ENCODE measurements at places on chromosomes 11 and 22.

DNA sequence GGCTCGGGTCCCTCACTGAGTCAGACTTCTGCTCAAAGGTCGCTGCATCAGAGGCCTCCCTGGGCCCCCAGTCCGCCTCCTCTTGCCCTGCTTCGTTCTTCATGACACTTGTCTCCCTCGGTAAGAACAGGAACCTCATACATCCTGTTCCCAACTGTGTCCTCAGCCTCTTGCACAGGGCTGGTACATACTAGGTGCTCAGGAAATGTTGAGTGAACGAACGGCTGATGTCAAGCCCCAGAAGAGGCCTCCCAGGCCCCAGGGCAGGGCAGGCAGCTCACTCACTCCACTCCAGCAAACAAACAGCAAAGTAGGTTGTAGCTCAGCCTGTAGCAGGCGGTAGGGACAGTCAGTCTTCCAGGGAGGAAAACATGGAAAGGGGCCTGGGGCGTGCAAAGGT, 17.2 kb downstream of the SYNGR1 start:
- DNase-seq, result no peak

DNA sequence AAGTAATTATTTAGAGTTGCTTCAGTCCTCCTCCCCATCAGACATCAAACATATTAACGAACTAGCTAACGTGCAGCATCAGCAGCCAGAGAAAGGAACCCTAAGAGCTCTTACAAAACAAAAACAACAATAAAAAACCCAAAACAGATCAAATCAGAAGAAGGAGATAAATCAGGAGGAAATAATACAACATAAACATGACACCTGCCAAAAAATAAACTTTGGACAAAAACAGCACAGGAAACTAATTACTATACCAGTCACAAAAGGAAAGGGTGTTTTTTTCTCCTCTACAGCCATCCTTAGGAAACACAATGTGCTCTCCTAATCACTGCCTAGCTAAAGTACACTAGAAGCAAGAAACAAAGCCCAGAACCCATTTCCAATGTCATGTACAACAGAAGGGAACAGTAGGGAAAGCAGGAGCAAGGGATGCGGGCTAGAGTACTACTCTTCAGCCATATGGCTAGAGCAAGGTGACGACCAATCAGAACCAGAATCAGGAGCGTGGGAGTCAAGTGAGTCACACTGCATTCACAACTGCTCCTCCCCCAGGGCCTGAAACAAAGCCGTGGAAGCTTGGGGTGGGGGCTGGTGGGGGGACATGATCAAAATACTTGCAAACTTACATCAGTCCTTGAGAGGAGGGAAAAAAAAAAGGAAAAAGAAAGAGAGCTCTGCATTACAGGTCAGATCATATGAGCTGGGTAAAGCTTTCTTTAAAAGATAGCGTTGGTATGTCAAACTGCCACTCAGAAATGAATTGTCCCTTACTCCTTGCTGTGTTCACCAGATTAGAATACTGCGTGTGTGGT, 60.4 kb downstream of the LARGE2 start:
- peak; percentile 74 for DNase-seq

- DNase-seq, result peak; percentile 83
These were observed 72.1 kb downstream of the PTPRJ start for GRCh38 chr11:48052183-48053044.

DNA sequence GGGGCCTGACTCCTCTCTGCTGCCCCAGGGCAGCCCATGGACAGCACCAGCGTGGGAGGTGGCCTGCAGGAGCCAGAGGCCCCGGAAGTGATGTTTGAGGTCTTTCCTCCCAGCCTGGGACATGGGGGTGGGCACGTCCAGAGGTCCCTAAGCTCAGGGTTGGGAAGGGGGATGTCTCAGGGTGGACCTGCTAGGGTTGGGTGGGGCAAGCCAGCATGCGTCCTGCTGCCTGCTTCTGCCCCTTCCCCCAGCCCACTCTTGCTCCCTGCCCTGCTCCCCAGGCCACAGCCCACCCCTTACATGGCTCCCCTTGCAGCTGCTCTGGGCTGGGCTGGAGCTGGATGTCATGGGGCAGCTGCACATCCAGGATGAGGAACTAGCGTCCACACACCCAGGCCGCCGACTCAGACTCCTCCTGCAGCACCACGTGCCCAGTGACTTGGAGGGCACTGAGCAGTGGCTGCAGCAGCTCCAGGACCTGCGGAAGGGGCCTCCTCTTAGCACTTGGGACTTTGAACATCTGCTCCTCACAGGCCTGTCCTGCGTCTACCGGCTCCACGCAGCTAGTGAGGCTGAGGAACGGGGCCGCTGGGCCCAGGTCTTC, 1.3 kb downstream of the FAM180B start:
- DNase-seq, result no peak
